ENCODE measurements at places on chromosomes 1 and 21.

- DNase-seq: peak; percentile 62
Measured at GRCh38 chr1:183871142-183871541, 66.2 kb downstream of the RGL1 start.

DNA sequence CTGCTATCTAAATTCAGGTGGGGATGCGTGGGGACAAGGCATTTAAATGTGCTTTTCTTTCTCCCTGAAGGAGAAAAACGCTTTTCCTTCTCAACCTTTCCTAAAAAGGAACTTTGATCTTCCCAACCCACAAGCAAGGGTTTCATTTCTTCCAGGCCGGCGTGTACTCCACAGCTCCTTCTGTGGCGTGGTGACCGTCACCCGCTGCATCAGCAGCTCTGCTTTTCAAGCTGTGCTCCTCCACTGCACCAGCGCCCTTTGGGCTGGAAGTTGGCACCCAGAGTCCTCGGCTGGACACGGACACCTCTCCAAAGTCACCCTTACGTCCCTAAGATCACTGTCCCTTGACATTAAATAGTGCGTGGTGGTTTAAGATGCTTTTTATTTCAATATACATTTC lies 54.3 kb downstream of the PEX14 start:
- DNase-seq: no peak

GRCh38 chr1:232578651-232579195 lies 51.2 kb downstream of the SIPA1L2 start:
- no peak for DNase-seq

GRCh38 chr1:23354245-23354644 lies 10.2 kb upstream of the HNRNPR start:
- DNase-seq: no peak

GRCh38 chr1:157932069-157932468 lies 61.4 kb upstream of the KIRREL1 start:
- DNase-seq: no peak
